NB4 (cell line): ENCODE measurements at places on chromosomes 3 and 15.
A peak's percentile ranks its signal among the peaks of the same experiment; 100 is the strongest.

GRCh38 chr3:144655423-144655822 is 683.8 kb downstream of the DIPK2A start:
- DNase-seq: no peak

DNA sequence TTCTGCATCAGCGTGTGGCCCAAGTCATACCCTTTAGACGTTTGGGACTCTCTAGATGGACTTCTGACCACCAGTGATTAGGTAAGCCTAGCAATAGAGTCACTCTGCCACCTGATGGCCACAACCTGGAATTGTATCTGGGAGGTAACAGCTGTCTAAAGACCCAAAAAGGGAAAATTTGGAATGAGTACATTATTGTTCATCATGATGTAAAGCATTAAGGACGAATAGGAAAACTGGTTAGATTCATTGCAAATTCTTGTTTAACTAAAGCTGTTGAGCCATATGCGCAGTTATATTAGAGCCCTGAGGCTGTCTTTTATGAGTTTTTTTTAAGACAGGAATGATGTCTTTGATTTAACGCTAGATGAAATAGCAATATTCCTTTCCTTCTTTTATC is 63.6 kb downstream of the FAM81A start:
- DNase-seq: peak; percentile 58

- no peak for DNase-seq
These were observed 12.6 kb upstream of the FRMD5 start for GRCh38 chr15:44207643-44208042.

GRCh38 chr15:71732636-71733035 is 77.7 kb upstream of the NR2E3 start:
- no peak for DNase-seq

- DNase-seq: no peak
These were observed 27.8 kb upstream of the SPTBN5 start for GRCh38 chr15:41921639-41922038.

DNA sequence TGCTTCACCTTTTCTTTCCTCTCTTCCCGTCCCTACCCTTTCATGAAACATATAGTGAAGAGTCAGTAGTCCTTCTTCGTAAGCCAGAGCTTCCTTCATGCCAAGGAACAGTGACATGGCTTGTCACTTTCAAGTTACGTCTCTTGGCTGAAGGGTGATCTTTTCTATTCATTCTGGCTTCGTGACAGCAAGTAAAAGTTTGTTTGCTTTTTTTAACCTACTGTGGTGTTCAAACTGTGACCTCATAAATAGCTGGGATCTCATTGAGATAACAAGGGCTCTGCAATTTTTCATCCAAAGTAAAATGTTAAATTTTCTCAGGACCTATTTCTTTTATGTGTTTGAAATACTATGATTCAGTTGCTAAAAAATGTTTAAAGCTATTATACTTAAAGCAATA is 10.5 kb downstream of the CDIN1 start:
- DNase-seq: no peak
